Osteoblast (primary cell): ENCODE measurements at places on chromosomes 2 and 18. TPM values are rescaled to one million over a fixed set of nuclear protein-coding genes. Genes with fewer than 3 reads are reported as not detected.

KRTCAP3 gene
- under 0.01 and 0.72 TPM in 2 replicates for total RNA-seq

MC4R gene
- under 0.01 TPM in 1 of 2 replicates, not detected in the other for total RNA-seq

GKN1 gene
- 0.29 TPM in 1 of 2 replicates, not detected in the other for total RNA-seq

ALPI gene
- not detected in 2 replicates for total RNA-seq

CYTIP gene
- total RNA-seq, result 1.2 and 1.4 TPM in 2 replicates

ALPP gene
- total RNA-seq, result not detected in 2 replicates

CCBE1 gene
- total RNA-seq, result 51.4 and 53.0 TPM in 2 replicates

STRADB gene
- total RNA-seq, result 43.1 and 55.7 TPM in 2 replicates

EPHA4 gene
- total RNA-seq, result 12.7 and 15.9 TPM in 2 replicates

CD8B2 gene
- total RNA-seq, result not detected in 2 replicates

PRSS56 gene
- total RNA-seq, result not detected in 2 replicates

CYS1 gene
- 0.36 and 1.5 TPM in 2 replicates for total RNA-seq

FRZB gene
- total RNA-seq, result 0.29 and 0.36 TPM in 2 replicates

RAX gene
- total RNA-seq, result not detected in 2 replicates

FBXO48 gene
- 0.72 and 0.88 TPM in 2 replicates for total RNA-seq
